Left renal pelvis (tissue), 4 donors: ENCODE measurements at places on chromosomes 7 and 10. TPM values are rescaled to one million over a fixed set of nuclear protein-coding genes. Genes with fewer than 3 reads are reported as not detected.

DNA sequence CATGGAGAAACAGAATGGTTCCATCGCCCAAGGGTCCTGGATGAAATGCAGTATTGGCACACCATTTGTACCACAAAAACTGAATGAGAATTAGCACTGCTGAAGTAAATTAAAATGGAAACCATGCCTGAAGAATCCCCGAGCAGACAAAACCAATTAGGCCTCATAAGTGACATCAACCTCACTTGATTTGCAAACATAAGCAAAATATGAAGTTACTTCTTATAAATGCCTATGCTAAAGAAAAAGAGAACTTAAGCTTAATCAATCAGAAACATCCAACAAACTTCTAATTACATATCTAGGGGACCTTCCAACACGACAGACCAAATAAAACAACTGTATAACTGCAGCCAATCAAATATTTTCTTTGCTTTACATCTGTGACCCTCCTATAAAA, 4.4 kb downstream of the FAM3C start:
- DNase-seq = no peak

Gene SPDYE5
- 0.85 TPM for polyA plus RNA-seq

DNA sequence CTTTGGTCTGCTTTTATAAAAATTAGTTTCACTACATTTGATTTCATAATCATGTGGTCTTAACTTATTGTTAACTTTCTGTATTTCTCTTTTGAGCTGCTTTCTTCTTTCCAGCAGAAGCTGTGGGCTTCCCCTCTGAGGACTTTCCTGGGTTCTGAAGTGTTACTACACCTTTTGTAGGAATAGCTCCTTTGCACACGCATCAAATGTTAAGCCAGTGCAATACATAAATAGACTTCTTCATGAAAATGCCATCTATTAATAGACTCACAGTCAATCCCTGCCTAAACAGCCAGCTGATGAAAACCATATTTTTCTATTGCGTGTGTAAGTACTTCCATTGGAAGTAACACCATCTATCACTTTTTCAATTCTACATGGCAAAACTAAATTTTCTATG, 1.5 kb downstream of the ABCB4 start:
- no peak for DNase-seq

DNA sequence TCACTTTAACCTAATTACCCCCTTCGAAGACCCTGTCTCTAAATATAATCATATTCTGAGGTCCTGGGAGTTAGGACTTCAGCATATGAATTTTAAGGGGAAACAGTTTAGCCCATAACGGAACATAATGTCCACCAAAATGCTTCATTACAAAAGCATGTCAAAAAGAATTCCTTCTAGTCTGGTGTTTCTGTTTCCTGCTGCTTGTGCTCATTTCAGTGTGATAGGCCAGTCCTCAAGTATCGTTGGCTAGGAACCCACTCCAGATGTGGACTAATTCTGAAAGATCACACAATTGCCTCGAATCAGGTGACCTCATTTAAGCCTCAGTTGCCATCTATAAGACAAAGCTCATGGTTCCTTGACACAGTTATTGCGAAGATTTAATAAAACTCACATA, 29.6 kb downstream of the INPP5F start:
- DNase-seq = no peak

Gene GNGT1
- polyA plus RNA-seq = 0.26 TPM

Gene CTTNBP2
- 5.0 TPM for polyA plus RNA-seq

- DNase-seq = no peak
These were observed 299.8 kb downstream of the CAMK1D start for GRCh38 chr10:12649012-12649584.

- no peak for DNase-seq
These were observed 38.6 kb downstream of the ZNRF2 start for GRCh38 chr7:30323006-30323355.

Gene TRIM50
- polyA plus RNA-seq = 0.55 TPM
